ENCODE measurements at places on chromosomes 6 and 20. TPM values are rescaled to one million over a fixed set of nuclear protein-coding genes. Genes with fewer than 3 reads are reported as not detected.

DNA sequence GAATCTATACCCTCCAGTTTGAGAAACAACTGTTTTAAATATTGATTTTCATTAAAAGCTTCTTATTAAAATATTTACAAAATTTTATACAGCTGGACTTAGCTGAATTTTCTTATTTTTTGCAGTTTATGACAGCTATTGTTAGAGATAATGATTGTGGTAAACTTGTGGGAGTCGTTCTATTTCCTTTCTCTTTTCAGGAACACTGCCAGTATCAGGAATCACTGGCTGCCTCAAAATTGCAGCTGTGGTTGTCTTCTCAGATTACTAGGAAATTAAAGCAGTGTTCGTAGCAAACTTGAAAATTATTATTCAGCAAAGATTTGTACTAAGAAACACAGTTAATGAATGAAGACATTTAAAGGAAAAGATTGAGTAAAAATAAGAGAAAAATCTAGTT is 311.0 kb downstream of the CENPW start:
- no peak for DNase-seq

DNA sequence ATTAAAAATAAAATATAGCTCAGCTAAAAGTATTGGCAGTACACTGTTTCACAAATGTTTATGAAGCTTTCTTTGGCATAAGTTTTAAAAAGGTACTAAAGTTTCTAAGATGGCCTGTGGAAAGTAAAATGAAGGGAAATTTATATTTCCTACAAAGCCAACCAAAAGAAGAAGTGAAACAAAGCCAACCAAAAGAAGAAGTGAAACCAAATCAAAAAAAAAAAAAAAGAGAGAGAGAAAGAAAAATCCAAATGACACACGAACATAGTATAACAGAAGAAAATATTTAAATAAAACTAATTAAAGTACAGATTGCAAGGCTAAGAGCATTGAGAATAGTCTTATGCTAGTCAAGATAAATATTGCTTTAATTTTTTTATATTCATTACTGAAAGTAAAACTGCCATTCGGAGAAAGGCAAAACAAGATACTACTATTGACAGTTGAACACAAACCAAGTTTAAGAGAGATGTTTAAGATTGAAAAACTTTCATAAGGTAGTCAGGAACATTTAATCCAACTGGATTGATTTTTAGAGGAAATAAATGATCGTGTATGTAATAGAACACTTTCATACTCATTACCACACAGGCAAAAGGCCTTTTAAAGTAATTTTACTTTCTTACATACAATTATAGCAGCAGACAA is 12.8 kb upstream of the KHDRBS2 start:
- no peak for DNase-seq

Gene CYP39A1
- polyA plus RNA-seq: 11.6 TPM

DNA sequence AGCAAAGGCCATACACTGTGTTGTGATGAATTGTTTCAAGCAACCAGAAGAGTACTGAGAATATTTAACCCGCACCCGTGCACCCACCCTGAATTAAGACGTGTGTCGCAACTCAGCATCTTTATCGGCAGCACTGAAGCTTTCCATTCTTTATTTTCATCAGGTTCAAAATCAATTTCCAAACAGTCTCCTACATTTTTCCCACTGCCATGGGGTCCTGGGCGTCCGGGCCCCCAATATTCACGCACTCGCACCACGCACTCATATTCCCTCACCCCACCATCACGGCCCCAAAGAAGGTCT is 1.8 kb downstream of the LTB start:
- no peak for DNase-seq

Gene EPB41L1
- polyA plus RNA-seq: 37.2 TPM

DNA sequence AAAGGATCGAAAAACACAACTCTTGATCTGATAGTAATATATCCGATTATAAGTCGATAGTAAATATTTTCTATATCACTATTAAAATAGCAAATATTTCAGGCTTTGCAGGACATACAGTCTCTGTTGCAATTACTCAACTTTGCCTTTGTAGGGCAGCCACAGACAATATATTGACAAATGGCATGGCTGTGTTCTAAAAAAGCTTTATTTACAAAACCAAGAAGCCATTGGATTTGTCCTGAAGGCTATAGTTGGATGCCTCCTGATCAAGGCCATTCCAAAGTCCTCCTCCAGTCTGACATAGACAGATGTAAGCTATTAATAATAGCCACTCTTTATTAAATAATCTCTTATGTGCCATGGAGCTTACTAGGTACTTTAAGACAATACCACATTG is 5.9 kb downstream of the OCSTAMP start:
- DNase-seq: no peak

DNA sequence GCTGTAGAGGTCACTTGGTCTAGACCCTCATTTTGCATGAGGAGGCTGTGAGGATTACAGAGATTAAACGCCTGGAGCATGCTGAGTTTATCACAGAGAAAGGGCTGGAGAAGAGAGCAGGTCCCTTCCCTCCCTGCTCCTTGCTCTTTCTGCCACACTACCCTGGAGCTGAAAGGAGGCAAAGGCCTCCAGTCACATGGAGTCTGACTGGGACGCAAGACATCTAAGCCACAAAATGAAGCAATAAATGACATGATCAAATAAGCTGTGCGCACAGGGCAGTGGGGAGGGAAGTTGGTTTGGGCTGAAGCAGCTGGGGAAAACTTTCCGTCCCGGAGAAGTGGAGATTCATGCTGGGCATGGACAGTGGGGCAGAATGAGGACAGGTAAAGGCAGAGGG is 33.3 kb downstream of the ATXN1 start:
- no peak for DNase-seq

Gene ZNF311
- 7.3 TPM for polyA plus RNA-seq

DNA sequence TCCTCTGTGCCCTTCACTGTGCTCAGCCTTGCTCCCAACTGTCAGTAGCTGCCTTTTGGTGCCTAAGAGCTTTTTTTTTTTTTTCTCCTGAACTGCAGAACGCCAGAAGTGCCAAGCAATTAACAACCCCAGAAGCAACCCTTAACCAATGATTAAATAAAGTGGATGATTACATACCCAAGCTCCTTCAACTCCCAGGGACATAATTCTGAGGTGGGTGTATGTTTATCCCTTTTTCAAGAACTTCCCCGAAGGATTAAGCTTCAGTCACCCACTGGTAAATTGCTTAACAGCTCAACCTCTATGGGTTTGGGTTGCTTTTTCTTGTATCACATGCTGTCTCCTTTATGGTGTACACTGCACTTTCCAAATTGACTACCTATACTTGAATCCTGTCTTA is 41.1 kb downstream of the KLHL31 start:
- DNase-seq: no peak

DNA sequence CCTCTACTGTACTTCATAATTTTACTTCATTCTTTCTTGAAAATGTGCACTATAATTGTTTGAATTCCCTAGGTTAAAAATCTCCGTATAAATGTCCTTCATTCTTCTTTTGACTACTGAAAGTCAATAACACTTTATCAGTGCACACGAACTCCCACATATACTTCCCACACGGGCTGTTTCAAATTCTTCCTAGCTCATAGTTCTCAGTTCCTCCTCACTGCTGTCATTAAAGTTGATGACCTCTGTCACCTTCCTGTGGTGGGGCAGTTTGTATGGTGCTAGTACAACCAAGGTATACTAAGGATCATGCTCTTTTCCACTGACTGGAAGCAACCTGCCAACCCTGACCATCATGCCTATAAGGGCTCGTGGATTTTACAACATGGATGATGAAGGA is 40.0 kb upstream of the CD2AP start:
- no peak for DNase-seq

DNA sequence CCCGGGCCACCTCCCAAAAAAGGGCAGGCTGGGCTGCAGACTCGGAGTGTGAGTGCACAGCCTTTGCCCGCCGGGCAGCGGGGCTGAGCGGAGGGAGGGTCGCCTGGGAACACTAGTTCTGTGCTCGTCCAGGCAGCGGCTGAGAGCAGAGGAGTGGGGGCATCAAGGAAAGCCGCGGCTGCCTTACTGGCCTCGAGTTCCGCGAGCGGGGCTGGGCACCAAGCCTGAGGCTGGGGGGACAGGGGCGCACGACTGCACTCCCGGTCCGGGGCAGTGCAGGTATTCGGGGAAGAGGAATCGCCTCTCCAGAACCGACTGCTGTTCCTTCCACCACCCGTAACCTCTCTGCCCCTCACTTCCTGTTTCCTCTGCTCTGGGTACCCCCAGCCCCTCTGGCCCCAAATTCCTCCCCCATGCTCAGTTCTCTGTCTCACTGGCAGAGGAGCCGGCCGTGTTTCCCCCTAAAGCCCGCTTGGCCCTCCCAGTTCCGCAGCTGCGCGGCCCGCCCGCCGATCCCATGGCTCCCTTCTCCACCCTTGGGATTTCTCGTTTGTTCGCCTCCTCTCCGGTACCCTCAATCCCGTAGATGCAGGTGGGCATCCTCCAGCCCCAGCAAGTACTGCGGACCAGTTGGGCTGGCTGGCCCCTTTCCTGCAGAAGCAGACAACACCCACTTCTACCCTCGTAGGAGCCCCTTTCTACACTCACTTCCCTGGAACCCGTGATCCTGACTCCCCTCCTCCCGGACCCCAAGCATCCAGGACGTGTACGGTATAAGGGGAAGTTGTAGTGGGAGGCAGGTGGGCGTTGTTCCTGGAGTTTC is 5.1 kb downstream of the RING1 start:
- DNase-seq: peak; percentile 34

Gene GGTLC1
- polyA plus RNA-seq: 0.85 TPM

DNA sequence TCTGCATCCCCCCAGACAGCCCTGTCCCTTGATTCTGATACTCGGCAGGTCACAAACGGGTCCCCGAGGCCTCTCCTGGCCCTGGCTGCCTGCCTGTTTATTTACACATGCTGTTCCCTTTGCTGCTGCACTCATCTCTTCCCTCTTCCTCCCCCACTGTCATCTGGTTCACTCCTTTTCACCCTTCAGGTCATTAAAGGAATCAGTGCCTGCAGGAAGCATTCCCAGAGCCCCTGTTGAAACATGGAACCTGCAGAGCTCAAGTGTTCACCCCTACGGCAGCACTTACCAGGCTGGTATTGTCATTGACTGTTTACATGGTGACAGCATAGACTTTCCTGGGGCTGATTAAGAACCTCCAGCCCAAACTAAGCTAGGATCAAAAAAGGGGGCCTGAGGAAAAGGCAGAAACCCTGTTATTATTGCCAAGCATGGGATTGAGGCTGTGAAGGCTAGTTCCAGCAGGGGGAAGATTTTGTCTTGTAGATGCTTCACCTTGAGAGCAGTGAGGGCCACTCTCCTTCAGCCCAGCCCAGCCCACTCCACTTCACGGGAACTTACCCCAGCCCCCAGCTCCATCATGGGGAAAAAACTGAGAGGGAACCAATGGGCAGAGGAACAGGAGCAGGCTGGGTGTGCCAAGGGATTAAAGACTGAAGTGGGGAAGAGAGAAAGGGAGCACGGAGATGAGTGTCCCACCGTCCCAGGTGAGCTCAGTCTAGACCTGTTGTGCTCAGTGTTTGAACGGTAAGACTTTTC is 73.2 kb downstream of the JPH2 start:
- DNase-seq: no peak

GRCh38 chr6:44003345-44004061 is 123.7 kb downstream of the MRPL14 start:
- DNase-seq: no peak

Gene NR2E1
- polyA plus RNA-seq: not detected

DNA sequence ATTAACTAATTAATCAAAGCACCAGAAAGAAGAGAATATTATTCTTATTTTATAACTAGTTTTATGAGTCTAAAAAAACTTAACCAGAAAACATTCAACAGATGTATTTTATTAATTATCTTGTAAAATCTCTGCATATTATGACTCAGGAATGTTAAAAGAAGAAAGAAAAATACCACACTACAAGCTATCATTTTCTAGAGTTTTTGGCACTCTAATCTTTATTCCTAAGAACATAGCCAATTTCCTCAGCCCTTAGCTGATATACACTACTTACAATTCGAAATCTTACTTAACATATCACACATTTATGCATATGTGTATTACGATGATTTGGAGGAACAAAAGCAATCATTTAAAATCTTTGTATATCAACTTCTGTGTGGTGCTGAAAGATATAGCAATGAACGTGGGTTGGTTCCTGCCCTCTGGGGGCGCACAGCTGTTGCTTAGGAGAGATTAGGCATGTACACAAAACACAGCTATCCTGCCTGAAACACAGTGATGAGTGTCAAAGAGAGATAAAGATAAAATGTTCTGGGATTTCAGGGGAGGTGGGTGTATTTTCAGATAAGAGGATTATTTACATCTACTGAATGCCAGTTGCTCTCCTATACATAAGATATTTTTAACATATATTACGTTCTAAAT is 404.5 kb downstream of the SYNE1 start:
- peak; percentile 9 for DNase-seq

- DNase-seq: no peak
These were observed 6.9 kb downstream of the RTEL1 start for GRCh38 chr20:63664861-63665594.

DNA sequence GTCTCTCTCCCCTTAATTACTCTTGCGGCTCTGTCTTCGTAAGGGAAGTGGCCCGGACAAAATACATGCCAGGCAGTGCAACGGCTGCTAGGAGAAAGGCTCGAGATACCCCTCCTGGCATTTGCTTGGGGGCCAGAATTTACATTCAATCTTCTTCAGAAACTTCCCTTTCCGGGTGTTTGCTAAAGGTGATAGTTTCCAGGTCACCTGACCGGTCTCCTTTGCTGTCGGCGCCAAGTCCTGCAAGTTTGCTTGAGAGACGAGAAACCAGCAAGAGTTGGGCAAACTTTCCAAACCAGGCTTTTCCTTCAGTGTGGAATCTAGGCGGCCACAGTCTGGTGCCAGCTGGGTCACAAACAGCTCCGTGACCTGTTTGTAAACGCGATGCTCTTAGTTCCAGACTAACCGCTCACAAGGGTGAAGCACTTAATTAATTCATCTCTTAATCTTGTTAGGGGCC is 563 bp upstream of the SRSF3 start:
- no peak for DNase-seq

GRCh38 chr6:166477647-166478365 is 95.1 kb upstream of the MPC1 start:
- no peak for DNase-seq

- no peak for DNase-seq
These were observed 29.9 kb upstream of the AGPAT4 start for GRCh38 chr6:161303628-161304340.

DNA sequence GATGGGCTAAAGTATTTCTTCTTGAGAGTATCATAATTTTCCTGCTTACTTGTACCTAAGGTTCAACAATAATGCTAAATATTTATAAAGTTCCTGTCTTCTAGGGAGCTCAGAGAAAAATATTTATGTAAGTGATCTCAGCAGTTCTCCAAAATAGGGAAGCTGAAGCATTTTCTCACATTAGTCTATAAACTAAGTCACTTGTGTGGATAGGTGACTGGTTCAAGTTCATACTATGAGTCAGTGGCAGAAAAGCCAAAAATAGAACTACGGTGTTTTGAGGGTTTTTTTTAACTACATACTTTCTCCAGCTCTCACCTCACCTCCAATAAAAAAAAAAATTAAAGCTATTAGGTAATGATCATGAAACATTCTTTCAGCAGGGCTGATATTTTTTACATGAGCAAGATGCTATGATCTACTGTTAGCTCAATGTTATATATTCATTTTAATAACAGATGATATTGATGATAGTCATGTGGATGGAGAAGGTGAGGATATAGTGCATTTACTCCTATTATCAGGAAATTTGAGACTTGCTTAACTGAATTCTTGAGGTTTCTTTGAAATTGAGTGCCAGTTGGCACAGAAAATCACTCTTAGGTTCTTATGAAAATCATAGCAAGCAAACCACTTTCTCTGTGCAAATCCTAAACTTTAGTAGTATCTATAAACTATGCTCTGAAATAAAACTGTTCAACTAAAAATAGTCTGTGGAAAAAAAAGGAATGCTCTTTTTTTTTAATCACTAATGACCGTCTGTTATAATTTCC is 4.1 kb upstream of the MOXD1 start:
- no peak for DNase-seq

Gene MAFB
- 8.7 TPM for polyA plus RNA-seq
